Substantia nigra (tissue), 51 donors: ENCODE measurements at places on chromosomes 4 and X.

- DNase-seq, result no peak
Observed at GRCh38 chr4:118173956-118174725, 139.9 kb downstream of the NDST3 start.

DNA sequence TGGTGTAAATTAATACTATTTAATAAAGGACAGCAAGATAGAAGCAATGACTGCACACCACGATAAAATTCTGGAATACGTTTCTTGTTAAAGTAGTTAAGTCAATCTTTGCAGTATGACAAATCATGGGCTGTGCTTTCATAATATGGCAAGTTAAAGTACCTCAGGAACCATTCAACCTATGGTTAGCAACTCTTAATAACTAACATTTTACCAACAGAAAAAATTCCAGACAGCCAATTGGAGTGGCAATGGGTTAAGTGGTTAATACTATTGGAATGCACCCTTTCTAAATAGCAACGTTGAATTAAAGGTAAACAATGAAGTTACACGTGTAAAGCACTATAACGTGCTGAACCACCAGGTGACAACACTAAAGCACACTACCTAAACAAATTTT, 72.4 kb upstream of the ZCCHC13 start:
- no peak for DNase-seq

GRCh38 chr4:183807420-183808096, 97.5 kb upstream of the STOX2 start:
- DNase-seq, result no peak

DNA sequence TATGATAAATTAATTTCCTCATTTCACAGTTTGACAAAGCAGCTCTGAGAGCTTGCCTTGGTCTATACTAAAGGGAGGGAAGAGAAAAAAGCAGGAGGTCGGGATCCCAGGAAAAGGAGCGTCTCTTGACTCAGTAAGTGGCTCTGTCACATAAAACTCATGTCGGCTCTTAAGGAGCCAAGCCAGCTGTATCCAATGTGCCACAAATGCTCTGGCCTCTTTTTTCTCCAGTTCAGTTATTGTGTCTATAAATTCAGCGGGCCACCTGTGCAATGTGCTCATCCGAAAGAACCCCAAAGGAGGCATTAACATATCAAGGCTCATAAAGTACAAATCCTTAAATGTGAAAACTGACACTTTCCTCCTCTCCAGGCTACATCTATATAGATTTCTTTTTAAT, 337.7 kb upstream of the FAM241A start:
- no peak for DNase-seq

GRCh38 chr4:122797405-122798094, 29.1 kb upstream of the FGF2 start:
- no peak for DNase-seq

DNA sequence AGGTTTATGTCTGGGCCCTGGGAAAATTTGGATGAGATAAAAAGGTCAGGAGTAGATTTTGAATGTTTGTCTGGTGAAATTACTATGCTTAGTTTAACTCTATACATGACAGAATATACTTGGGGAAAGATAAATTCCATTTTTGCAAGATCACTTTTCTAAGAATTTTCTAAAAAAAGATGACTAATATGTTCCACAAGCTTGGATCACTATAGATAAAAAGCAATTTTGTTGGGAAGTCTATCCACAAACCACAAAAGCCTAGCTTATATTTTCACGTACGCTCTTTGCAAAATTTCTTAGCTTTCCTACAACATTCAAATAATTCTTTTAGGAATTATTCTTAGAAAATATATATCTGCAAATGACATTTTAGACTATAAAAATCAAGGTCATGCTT, 20.6 kb upstream of the COQ2 start:
- no peak for DNase-seq

GRCh38 chrX:40402831-40403533, 177.8 kb upstream of the ATP6AP2 start:
- DNase-seq, result peak; percentile 7

- DNase-seq, result no peak
Observed at GRCh38 chr4:172892300-172892699, 276.3 kb upstream of the GALNT7 start.

GRCh38 chr4:16893141-16893651, 5.2 kb downstream of the LDB2 start:
- no peak for DNase-seq

DNA sequence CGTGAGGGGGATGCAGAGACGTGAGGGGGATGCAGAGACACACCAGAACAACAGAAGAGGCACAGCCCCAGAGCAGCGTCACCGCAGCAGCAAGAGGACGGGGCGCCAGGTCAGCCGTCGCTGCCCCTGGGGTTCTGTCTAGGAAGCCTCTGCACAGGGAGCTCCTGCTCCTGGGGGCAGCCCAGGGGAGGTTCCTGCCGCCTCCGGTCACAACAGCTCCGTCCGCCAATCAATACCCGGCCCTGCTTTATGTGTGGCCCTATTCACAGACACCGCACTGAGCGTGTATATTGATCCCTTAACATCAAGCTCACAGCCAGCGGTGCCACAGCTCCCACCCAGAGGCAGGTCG, 69.6 kb downstream of the FAM53A start:
- DNase-seq, result no peak

- no peak for DNase-seq
Observed at GRCh38 chrX:1649621-1650020, 34.8 kb downstream of the ASMT start.

DNA sequence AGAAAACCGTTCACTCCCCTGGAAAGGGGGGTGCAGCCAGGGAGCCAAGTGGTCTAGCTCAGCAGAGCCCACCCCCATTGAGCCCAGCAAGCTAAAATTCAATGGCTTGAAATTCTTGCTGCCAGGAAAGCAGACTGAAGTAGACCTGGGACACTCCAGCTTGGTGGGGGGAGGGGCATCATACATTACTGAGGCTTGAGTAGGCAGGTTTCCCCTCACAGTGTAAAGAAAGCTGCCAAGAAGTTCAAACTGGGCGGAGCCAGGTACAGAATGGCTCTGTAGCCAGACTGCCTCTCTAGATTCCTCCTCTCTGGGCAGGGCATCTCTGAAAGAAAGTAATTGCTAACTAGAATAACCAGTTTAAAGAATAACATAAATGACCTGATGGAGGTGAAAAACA, 372.3 kb upstream of the F9 start:
- no peak for DNase-seq

GRCh38 chr4:26253968-26254367, 66.8 kb upstream of the RBPJ start:
- DNase-seq, result no peak

- no peak for DNase-seq
Observed at GRCh38 chrX:113770071-113770470, 813.8 kb upstream of the HTR2C start.

- DNase-seq, result no peak
Observed at GRCh38 chr4:95219109-95219508, 329.7 kb downstream of the UNC5C start.

- no peak for DNase-seq
Observed at GRCh38 chr4:172652369-172652768, 516.2 kb upstream of the GALNT7 start.

DNA sequence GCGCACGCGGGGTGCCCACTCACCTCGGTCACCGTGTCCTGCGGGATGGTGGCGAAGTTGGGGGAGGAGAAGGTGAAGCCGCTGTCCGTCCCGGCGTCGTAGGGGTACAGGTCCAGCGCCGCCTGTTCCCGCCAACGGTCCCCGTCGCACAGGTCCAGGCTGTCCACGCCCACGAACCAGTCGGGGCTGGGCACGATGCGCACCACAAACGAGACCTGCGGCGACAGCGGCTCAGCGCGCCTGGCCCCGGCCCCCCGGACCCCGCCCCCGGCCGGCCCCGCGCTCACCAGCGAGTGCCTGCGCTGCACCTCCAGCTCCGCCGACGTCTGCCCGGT, 1.4 kb downstream of the SPON2 start:
- DNase-seq, result no peak

DNA sequence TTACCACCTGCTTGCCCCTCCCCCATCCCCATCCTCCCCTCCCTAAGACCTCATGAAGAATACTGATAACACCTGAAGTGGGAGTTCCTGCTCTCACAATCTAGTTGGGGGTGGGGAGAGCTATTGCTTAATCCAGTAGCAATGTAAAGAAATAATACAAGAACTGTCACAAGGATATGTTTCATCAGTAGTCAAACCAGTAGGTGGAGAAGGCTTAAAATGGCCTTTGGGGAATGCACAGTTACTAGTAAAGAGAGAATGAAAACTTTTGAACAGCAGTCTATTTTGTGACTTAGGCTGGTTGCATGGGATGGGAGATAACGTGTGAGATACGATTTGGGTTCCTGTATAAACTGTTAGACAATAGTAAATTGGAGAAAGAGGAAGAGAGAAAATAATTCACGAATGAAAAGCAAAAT, 6.0 kb downstream of the GALNT7 start:
- DNase-seq, result no peak

DNA sequence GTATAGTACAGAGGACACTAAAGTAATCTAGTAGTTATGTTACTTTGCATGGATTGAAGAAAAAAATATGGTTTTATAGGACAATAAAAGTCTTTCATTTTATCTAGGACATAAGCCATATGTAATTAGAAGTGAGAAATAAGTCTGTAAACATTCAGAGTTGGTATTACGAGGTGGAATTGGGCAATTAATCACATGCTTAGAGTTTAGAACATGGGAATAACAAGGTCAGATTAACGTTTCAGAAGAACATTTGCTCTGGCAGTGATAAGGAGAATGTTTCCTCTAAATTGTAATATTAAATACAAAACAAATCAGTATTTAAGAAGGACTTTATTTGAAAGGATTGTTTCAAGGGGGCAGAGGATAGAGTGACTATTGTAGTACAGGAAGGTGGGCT, 15.6 kb upstream of the SULT1E1 start:
- no peak for DNase-seq

DNA sequence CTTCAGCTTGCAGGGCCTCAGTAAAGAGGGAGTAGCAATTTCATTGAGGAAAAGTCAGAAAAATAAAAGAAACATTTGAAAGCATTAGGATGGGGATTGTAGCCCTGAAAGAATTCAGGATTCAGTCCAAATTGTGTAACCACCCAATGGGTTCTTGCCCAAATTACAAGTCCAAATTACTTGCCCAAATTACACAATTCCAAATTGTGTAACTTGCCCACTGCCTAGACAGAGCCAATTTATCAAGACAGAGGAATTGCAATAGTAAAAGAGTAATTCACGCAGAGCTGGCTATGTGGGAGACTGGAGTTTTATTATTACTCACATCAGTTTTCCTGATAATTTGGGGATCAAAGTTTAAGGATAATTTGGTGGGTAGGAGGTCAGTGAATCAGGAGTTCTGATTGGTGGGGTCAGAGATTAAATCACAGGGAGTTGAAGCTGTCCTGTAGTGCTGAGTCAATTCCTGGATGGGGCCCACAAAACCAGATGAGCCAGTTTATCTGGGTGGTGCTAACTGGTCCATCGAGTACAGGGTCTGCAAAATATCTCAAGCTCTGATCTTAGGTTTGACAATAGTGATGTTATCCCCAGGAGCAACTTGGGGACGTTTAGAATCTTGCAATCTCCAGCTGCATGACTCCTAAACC, 18.1 kb upstream of the PAGE5 start:
- no peak for DNase-seq

DNA sequence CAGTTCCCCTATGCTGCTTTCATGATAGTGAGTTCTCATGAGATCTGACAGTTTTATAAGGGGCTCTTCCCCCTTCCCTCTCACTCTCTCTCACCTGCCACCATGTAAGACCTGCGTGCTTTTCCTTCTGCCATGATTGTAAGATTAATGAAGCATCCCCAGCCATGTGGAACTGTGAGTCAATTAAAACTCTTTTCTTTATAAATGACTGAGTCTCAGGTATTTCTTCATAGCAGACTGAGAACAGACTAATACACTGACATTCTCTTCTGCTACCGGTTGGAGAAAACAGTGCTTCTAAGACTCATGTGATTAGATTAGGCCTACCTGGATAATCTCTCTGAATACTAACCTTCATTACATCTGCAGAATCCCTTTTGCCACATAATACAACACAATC, 45.4 kb upstream of the TRPC5OS start:
- DNase-seq, result no peak

GRCh38 chrX:49204709-49205108, 4.7 kb upstream of the SYP start:
- no peak for DNase-seq

DNA sequence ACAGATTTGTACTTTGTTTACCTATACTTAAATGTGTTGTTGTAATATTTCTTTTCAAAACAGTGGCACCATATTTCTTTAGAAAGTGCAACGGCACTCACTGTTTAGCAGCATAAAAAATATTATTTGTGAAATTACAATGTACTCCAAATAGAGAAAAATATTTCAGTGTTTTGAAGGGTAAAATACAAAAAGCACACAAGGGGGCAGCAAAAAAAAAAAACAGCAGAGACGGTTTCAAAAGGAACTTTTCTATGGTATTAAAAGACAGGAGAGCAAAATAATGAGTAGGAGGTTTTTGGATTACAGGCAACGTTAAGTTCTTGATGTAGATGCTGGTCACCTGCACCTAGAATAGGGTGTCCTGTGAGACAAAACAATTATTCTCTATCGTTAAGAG, 2.0 kb downstream of the NUDT11 start:
- no peak for DNase-seq

GRCh38 chr4:93855926-93856325, 27.4 kb downstream of the ATOH1 start:
- no peak for DNase-seq

GRCh38 chr4:15163284-15163645, 161.0 kb downstream of the CPEB2 start:
- DNase-seq, result no peak

DNA sequence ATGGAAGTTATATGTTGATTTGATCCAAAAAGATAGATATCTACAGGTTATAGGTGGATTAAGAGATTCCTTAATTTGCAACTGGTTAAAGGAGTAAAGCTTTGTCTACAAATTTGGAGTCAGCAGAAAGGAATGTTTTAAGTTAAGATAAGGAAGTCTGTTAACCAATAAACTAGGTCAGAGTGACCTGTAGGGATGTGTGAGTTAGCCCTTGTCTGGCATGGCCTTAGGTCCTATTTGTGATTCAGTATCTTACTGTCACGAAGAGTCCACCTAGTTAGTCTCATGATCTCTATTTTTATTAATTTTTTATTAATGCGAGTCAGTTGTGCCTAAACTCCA, 230.8 kb downstream of the INPP4B start:
- no peak for DNase-seq

DNA sequence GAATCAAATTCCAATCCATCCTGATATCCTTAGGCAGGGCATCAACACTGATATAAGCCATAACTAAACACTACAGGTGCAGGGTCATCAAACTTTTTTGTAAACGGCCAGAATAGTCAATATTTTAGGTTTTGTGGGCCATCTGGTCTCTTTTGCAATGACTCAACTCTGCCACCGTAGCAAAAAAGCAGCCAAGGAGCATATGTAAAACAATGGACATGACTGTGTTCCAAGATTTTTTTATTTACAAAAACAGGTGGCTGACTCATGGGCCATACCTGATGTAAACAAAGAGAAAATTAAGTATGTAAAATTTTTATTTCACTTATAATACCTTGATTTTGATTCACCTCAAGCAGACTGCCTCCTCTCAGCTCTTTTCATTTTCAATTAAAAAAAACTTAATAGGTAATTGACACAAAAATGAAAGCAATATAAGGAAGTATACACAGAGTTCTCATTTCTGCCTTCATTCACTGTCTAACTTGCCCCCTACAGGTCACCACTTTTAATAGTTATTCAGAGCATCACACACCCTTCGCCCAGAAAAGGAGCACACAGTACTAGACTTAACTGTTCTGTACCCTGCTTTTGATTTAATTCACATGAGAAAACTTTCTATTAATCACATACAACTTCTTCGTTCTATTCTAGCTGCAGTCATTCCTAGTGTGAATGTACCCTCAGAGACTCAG, 35.3 kb upstream of the GPM6B start:
- DNase-seq, result no peak
